ENCODE measurements at places on chromosomes 1 and 21. TPM values are rescaled to one million over a fixed set of nuclear protein-coding genes. Genes with fewer than 3 reads are reported as not detected.
A peak's percentile ranks its signal among the peaks of the same experiment; 100 is the strongest.

GRCh38 chr1:111735858-111736544 is 3.2 kb downstream of the INKA2 start:
- DNase-seq = no peak

DNA sequence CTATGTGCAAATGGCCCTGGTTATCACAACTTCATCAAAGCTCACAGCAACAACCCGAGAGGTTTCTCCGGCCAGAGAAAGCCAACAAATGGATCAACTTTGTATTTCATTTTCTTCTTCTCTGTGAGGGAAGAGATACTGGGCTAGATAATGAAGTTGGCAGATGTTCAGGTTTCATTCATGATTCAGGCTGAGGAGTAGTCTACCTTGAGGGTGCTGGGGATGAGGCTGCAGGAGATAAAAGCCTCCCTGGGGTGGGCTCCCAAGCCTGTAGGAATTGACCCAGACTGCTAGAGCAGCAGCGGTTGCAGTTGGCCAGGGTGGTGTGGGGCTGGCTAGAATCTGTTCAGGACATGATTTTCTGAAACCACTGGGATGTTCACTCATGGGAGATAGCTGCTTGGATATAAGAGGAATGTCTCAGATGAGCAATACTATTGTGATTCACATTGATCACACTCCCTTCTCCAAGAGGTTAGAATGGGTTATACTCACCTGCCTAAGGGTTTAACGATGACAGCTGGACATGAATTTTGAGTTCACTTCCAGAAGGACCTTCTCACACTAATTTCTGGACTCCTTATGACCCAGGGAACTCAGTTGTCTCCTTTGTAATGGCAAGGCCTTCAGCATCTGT is 64.0 kb downstream of the SYT6 start:
- DNase-seq = no peak

- peak; percentile 60 for DNase-seq
Observed at GRCh38 chr1:20848162-20848561, 61.1 kb upstream of the HP1BP3 start.

GRCh38 chr21:43824333-43825241 is 35.2 kb downstream of the RRP1 start:
- peak; percentile 56 for DNase-seq

GRCh38 chr1:181128592-181129497 is 40.3 kb downstream of the IER5 start:
- no peak for DNase-seq

DNA sequence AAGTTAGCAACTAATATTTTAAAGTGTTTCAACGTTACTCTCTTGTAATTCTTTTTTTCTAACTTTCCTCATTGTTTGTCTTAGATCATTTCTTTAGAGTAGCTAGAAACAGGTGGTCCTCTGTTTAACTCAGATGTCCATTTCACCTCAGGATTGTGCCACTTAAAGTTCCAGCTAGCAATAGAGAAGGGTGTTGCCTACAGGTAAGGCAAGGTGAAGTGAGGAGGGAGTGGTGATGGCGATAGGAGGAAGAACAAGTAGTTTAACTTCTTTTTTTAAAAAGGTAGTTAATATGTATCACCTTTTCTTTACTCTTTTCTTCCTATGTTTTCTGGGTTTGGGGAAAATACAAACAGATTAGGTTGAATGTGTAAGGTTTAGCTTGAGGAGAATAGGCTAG is 44.4 kb downstream of the ABCD3 start:
- no peak for DNase-seq

- DNase-seq = no peak
Observed at GRCh38 chr1:24892188-24893153, 37.6 kb downstream of the RUNX3 start.

DNA sequence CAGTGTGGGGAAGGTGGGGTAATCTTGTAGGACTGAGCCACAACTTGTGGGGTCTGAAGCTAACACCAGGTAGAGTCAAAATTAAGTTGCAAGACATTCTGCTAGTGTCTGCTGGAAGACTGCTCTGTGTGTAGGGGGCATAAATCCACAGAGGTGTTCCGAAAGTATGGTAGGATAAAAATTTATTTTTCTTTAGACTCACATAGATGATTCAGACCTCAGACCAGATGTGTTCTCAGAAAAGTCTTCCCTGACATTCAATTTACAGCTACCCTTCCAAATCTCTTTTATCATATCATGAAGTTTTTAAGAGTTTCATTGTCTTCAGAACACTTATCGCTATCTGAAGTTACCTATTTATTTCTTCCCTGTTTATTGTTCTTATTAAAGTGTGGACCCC is 21.3 kb downstream of the DUSP10 start:
- DNase-seq = no peak

GRCh38 chr21:44353191-44353970 is at the start of gene TRPM2:
Gene TRPM2 (plus strand): TSS chr21:44353621. CDS start chr21:44353701, 80 bp downstream.
- DNase-seq = peak; percentile 16

DNA sequence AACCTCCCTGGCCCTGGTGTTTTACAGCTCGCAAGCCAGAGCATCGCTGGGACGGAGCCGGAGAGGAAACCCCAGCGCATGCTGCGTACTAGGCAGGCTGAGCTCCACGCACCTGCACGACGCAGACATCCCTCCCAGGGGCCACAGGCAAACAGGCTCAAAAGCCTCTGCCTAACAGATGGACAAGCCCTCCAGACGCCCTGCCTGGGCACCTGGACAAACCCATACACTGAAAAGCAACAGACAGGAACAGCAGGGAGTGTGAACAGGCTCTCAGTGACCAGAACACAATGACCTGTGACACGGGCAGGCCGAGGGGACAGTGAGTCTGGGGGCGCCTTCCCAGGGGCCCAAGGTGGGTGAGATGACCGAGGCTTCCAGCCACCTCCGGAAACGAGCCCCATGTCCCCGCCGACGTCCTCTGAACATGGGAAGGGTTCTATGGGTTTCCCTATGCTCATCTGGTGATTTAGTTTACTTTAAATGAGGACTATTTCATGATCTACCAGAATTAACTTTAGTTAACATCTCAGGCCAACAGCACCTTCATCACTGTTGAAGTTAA is 40.3 kb downstream of the NPHP4 start:
- no peak for DNase-seq

- peak; percentile 46 for DNase-seq
Observed at GRCh38 chr1:110235181-110235833, 25.2 kb downstream of the KCNC4 start.

DNA sequence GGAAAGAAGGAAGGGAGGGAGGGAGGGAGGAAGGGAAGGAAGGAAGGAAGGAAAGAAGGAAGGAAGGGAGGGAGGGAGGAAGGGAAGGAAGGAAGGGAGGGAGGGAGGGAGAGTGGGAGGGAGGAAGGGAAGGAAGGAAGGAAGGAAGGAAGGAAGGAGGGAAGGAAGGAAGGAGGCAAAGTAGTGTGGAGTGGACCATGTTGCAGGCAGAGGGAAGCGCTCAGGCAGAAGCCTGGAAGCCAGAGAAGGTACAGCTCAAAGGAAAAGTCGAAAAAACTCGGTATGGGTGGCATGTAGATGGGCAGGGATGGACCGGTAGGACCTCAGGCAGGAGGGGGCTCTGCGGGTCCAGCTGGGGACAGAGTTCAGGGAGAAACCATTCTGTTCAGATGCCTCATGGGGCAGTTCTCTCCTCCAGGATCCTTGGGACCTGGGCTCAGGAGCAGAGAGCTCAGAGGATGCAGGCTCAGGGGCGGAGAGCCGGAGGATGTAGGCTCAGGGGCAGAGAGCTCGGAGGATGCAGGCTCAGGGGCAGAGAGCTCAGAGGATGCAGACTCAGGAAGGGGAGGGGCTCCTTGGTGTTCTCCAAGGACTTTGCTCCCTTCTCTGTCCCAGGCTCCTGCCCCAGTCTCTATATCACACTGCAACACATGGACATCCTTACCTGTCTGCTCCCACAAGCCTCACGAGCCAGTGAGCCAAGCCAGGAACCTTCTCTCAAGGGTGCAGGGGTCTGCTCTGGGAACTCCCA is 13.6 kb upstream of the PADI3 start:
- no peak for DNase-seq

GRCh38 chr21:42356046-42356445 is 5.3 kb upstream of the TFF2 start:
- no peak for DNase-seq

GRCh38 chr21:34043333-34043732 is 30.0 kb upstream of the MRPS6 start:
- DNase-seq = no peak

- no peak for DNase-seq
Observed at GRCh38 chr1:57329001-57329527, 94.8 kb downstream of the DAB1 start.

- no peak for DNase-seq
Observed at GRCh38 chr1:186775881-186776560, 52.7 kb upstream of the PLA2G4A start.

DNA sequence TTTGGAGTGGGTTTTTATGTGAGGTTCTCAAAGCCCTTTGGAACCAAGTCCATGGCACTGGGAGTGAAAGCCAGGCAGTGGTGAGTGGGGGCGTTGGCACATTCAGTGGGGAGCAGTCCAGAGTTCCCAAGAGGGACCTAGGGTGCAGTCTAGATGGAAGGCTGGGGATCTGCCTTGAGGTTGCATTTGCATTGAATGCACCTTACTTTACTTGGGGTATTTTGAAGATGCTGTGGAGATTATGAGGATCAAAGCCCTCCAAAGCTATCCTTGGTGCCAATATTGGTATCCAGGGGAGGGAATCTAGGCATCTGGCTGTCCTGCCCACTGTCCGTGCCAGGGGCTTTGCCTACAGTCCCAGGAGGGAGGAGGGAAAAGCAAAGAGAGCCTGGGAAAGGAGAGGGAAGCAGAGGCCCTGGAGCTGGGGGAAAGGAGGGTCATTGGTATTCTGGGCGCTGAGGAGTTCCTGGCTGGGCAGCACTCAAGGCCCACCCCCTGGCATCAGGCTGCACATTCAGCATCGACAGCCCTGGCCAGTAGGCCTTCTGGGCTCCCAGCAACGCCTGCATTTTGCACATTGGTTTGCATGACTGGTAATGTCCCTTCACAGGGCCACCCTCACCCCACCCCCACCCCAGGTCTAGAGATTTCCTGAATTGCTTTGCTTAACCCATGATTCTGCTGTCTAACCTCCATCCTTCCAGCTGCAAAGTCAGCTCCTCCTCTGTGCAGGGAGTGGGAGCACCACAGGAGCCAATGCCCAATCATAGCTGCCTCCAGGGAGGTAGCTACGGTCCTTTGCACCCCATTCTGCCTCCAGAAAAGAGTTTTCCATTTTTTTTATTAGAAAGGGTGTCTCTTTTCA is 843 bp upstream of the BCAN start:
- no peak for DNase-seq

The IRF2BP2 gene
- total RNA-seq = 62.9 TPM

The CD101 gene
- total RNA-seq = 0.09 TPM

The CFHR2 gene
- not detected for total RNA-seq

The F13B gene
- total RNA-seq = not detected

The ANKRD65 gene
- total RNA-seq = 2.4 TPM

The SLC35F3 gene
- total RNA-seq = not detected

The SLC25A44 gene
- 13.8 TPM for total RNA-seq
